Fibroblast of the aortic adventitia (primary cell): ENCODE measurements at places on chromosomes 7 and 10.

DNA sequence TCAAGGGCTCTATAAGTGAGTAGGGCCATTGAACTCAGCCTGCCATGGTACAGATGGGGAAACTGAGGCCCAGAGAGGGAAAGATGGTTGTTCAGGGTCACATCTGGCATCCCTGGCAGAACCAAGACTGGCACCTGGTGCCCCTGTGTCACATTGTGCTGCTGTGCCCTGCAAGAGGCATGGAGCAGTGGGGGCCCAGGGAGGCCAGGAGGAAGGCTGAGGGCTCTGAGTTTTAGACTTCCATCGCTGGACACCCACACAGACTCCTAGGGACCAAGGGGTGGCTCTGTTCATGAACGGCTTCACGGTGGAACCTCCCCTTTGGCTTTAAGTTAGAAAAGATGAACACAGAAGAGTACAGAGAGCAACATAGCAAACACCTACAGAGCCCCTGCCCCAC, 66.7 kb upstream of the AQP1 start:
- no peak for DNase-seq

DNA sequence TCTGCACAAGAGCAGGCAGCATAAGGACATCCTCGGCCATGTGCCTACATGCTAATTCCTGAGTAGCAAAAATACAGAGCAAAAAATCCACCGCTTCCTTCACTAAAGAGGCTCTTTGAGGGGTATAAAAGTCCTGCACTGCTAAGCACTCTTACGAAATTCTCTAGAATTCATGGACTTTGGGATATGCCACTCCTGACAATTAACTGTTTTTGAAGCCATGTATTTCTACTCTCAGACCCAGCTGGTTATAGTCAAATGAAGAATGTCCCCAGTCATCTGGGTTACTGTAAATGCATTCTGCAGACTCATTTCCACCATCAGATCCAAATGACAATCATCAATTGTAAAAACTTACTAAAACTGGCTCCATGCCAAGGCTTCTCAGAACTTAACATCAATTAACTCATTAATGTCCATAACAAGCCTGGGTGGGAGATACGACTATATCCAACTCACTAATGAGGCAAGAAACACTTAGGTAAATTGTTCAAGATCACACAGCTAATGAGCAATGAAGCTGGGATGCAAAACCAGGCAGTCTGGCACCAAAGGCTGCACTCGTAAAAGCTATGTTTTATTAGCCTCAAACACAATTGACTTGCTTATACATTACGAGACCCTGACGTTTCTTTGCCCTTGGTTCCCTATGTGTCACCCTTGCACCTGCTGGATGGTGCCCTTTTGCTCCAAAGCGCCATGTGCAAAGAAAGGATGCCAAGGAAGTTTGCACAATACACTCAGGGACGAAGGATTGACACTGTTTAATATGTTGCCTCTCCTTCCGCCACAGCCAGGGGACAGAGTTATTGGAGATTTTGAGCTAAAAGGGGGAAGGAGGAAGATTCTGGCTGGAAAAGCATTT, 250.4 kb downstream of the ELMO1 start:
- DNase-seq = no peak

DNA sequence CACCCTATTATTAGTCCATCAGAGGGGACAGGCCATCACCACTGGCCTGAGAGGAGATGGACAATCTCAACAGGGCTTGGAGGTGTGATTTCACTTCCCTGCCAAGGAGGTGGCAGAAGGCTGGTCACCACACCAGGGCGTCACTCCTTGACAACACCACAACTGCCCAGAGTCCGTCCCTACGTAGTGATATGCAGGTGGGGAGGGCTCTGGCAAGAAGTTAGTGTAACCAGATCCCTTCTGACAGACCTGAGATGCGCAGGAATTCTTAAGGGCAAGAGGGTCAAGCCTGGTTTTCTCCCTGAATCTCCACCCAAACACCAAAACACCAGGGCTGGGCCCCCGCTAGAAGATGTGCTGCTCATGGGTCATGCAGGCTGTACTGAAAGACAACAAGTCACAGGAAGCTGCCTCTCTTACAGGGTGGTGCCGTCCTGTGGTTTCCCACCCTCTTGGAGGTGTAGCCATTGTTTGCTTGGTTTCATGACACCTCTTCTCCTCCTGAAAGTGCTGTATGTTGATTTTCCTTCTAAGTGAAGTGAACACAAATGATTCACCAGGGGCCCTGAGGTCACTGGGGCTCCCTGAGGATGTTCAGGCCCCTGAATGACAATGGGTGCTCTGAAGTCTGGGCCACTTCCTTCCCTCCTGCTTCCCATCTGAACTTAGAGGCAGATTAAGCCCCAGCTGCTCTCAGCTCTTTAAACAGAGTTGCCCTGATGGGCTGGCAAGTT, 27.1 kb downstream of the ATXN7L1 start:
- no peak for DNase-seq

DNA sequence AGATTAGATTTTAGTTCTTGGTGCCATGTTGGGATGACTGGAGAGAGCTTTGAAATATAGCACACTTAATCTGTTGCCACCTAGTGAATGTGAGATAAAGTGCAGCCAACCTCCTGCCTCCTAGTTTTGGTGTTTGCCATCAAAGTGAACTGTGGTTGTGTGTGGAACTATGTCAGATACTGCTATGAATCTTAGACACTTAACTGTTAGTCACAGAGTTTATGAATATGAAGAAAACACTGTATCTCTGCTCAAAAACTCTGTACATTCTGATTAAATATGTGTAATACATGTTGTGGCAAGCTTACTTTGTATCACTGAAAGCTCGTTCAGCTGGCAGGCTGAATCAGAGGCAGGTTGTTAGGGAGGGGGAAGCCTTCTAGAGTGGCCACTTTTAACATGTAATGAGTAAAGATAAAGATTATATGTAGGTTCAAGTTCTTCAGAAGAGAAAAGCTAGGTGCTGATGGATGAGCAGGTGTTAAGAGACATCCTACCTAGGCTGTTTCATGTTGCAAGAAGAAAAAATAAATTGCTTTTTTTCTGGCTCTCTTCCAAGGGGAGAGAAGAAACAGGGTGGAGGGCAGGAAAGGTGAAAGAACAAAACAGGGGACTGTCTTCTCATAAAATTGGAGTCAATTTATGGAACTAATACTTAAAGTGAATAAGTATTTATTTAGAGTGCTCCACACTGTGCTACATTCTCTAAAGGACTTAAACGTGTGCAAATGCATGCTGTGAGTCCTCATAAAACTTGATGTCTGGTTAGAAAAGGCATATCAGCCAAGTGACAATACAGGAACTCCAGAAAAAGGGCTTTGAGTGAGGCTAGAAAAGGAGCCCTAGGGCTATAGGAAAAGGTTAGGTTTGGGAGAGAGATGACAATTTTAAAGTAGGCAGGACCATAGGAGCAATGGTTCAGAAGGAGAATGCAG, 14.1 kb upstream of the LAMB1 start:
- DNase-seq = peak; percentile 74

- no peak for DNase-seq
These were observed 16.5 kb downstream of the MYPN start for GRCh38 chr10:68125772-68126171.
